Stimulated activated CD4-positive, alpha-beta T cell treated with anti-CD3 and anti-CD28 coated beads, Interleukin-1b, Interleukin-23, amount 100 ng/mL, for 1 hour (primary cell): ENCODE measurements at places on chromosomes 5 and 9.

- no peak for DNase-seq
Measured at GRCh38 chr9:134358662-134359319, 32.5 kb downstream of the RXRA start.

GRCh38 chr9:79054500-79054899 is 517.3 kb upstream of the TLE4 start:
- DNase-seq: no peak

DNA sequence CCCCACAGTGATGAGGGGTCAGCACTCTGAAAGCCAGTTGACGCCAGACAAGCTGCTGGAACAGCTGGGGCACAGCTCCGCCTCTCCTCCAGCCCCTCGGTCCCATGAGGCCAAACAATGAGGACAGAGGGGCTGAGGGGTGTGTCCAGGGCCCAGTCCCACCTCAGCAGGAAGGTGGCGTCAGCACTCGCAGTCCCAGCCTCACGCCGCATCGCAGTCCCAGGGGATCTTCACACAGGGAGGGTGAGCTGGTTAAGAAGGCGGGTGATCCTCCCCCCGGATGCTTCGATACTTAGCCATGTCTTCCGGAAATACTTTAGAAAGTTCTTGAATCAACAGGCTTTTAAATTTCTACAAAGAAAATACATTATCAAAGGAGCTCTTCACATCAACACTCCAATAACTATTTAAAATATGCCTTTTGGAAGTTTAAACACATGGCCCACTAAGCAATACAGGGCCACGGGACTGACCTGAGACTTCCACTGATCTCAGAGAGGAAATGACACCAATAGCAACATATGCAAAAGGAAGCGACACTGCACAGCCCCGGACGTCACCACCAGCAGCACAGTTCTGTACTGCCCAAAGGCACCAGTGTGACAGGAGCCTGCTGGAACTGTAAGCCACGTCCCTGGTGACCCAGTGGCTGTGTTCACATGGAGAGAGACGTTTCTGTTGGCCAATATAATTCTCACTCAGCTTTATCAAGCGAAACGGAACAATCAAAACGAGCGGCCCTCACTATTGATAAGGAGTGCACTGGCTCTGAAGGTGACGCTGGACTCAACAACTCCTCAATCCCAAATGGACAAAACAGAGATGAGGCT is 5.9 kb downstream of the MED10 start:
- DNase-seq: no peak

GRCh38 chr9:38419181-38419580 is 5.1 kb downstream of the IGFBPL1 start:
- DNase-seq: no peak

DNA sequence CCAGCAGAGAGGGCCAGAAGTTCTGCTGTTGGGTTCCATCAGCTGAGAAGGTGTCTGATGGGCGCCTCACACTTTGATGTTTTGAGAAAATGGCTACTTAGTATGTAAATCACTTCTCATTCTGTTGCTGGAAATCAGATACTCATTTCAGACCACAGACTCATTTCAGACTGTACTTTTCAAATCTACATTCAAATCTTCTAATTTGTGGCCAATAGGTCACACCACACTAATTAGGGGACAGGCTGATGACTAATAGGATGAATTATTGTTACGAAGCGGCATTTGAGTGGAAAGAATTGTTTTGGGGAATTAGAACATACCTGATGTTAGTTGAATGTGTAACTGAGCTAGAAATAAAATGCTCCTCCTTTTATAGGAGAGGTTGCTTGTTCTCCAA is 13.2 kb downstream of the MTAP start:
- no peak for DNase-seq

- DNase-seq: no peak
Measured at GRCh38 chr5:131392466-131393095, 128.7 kb downstream of the CDC42SE2 start.

DNA sequence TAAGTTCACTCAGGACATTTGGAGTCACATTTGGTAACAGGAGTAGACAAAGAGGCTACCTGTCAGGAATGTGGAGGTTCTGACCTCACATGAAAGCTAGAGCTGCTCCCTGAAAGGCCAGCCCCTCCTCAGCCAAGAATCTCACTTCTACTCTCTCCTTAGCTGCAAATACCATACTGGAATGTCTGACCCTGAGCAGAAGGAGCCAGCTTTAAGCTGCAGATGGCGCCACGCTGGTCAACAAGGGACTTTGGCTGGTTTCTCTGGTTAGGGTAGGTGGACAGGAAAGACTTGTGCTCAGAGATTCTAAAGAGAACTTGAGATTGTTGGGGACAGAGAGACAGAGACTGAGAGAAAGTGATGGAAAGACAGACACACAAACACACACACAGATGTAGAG is 21.9 kb downstream of the ASTN2 start:
- no peak for DNase-seq

GRCh38 chr9:5493679-5494511 is 16.4 kb upstream of the PDCD1LG2 start:
- DNase-seq: no peak

DNA sequence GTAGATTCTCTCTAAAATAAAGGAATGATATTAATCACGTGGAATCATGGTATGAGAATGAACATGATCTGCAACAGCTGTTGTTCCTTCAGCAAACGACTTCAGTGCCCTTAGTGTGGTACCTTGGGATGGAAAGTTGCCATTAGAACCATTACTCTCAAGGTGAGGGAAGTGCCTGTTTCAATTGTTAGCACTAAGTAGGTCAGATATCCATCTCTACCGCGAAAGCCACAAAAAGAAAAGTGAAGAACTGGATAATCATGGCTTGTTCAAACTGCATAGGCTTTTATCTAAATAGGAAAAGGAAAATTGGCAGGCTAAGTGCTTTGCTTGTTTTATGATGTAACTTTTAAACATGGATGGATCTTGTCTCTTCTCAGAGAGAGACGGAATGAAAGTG is 380.7 kb downstream of the MRPS30 start:
- DNase-seq: no peak

DNA sequence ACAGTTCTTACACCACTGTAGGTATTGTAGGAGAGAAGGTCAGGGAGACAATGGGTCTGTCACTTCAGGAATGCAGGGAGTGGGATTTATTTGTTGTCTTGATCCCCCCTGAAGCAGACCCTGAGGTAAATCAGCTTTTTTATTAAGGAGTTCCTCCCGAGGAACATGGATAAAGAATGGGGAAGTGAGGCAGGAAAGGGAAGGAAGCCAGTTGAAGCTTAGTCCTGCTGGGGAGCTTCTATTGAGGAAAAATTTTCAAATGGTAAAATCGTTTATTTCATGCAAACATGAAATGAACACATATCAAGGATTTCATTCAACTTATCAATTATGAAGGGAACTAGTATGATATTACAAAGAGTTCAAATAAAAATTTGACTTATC is 318.6 kb upstream of the PIK3R1 start:
- no peak for DNase-seq

GRCh38 chr9:131856105-131856504 is 116.2 kb upstream of the RAPGEF1 start:
- no peak for DNase-seq

DNA sequence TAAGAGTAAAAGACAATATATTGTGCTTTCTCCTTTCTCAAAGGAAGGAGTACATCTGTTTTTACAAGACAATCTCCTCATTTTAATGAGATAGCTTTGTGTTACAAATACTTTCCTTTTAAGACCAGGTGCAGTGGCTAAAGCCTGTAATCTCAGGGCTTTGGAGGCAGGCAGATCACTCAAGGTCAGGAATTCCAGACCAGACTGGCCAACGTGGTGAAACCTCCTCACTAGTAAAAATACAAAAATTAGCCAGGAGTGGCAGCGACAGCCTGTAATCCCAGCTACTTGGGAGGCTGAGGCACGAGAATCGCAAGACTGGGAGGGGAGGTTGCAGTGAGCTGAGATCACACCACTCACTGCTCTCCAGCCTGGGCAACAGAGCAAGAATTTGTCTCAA is 11.8 kb downstream of the TMEM161B start:
- no peak for DNase-seq

DNA sequence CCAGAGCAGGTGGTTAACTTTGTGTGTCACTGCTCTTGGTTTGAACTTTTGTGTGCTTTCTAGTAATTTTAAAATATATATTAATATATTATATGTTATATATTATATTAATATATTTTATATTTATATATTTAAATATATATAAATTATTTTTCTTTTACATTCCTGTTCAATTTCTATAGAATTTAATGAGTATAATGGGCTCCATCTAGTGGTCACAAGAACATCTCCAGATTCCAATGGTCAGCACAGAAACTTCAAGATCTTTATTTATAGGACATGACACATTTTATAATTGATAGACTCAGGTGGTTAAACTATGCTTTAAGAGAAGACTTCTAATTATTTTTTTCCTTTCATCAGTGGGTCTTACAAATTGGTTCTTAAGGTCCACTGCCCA is 39.1 kb downstream of the COL23A1 start:
- DNase-seq: no peak
